Subcutaneous preadipocyte (primary cell): ENCODE measurements at places on chromosomes 2 and 18. TPM values are rescaled to one million over a fixed set of nuclear protein-coding genes. Genes with fewer than 3 reads are reported as not detected.

Gene LIMS4
- 1.5 and 3.9 TPM in 2 replicates for total RNA-seq

Gene FSHR
- total RNA-seq = not detected in 2 replicates

Gene ANKRD30BL
- not detected in 2 replicates for total RNA-seq

Gene TWIST2
- total RNA-seq = 113 and 115 TPM in 2 replicates

Gene SOWAHC
- total RNA-seq = 8.1 and 21.9 TPM in 2 replicates

Gene RFTN2
- 2.5 and 4.4 TPM in 2 replicates for total RNA-seq

Gene B3GNT7
- not detected in 2 replicates for total RNA-seq

Gene GTF3C2
- 40.4 and 54.9 TPM in 2 replicates for total RNA-seq

Gene BUB1
- 36.7 and 68.6 TPM in 2 replicates for total RNA-seq

Gene GALNT3
- total RNA-seq = under 0.01 and 0.20 TPM in 2 replicates

Gene SANBR
- 8.5 and 10.4 TPM in 2 replicates for total RNA-seq

Gene HOXD1
- not detected in 2 replicates for total RNA-seq

Gene COL4A3
- under 0.01 TPM in 2 replicates for total RNA-seq

Gene GYPC
- total RNA-seq = 68.0 and 88.9 TPM in 2 replicates
